Large intestine (tissue), 12 donors: ENCODE measurements at places on chromosomes 7 and 10. TPM values are rescaled to one million over a fixed set of nuclear protein-coding genes. Genes with fewer than 3 reads are reported as not detected.

The CUX1 gene
- 72.9 TPM for polyA plus RNA-seq

The DOCK1 gene
- 29.5 TPM for polyA plus RNA-seq

- no peak for DNase-seq
Observed at GRCh38 chr7:36406156-36406555, 16.5 kb downstream of the ANLN start.

DNA sequence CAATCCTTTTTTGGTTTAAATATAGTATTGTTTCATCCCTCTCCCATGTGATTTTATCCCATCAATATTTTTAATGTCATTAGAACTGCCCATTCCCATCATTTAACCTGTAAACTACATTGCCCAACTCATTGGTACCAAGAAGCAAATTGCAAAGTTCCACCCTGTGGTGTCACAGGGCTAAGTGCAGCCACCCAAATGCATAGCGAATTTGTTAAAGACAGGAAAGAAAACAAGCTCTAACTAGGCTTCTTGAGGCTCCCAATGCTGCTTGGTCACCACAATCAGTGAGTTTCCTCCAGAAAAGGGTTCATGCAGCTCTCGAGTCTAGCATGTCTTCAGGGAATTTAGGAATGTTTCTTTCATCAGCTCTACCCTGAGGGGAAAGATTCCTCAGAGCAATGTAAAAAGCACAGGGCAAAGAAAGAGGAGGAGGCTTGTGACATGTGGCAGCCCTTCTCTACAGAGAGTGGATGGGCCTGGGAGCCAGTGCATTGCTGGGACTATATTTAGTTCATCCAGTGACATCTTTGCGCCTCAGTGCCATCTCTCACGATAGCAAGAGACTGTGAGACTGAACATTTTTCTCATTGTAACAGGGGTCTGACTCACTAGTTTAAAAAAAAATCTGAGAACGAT lies 58.1 kb downstream of the CAV1 start:
- no peak for DNase-seq

- DNase-seq: no peak
Observed at GRCh38 chr7:80098795-80099194, 35.8 kb upstream of the GNAI1 start.
